ENCODE measurements at places on chromosomes 12 and 14. TPM values are rescaled to one million over a fixed set of nuclear protein-coding genes. Genes with fewer than 3 reads are reported as not detected.

GRCh38 chr14:77005559-77005958 is 22.9 kb downstream of the IRF2BPL start:
- no peak for DNase-seq

TRHDE gene
- not detected for polyA plus RNA-seq

DNA sequence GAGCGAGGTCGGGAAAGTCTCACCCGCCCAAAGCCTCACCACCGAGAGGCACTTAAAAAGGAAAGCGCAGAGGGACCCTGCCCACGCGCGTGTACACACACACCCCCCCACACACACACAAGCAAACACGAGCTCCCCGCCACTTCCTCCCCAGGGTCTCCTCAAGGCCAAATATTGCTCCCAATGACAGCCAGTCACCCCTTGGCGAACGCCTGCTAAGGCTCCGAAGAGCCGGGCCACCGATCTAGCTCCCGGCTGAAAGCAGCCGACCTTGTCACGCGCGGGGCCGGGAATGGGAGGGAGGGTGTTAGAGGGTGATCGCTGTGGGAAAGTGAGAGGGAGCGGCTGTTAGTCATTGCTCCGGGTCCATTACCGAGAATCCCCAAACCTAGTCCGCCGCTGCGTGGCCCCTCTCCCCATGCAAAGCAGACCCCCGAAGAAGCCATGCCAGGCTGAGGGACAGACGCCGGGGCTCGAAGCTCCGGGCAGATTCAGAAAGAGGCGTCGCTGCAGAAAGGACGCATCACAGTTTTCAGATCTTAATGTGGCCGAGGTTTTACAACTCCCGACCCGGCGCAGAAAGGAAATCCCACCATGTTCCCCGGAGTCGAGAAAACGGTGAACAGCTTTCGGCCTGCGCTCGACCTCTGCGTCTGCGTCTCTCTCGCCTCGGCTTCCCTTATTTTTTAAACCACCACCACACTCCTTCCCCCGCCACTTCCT is 2.6 kb downstream of the BMP4 start:
- DNase-seq = no peak

RNU4-1 gene
- polyA plus RNA-seq = not detected

GRCh38 chr12:41188058-41188840 is at the start of gene PDZRN4:
PDZRN4 (plus strand) TSS chr12:41188320.
- no peak for DNase-seq

SYT1 gene
- not detected for polyA plus RNA-seq

TTC6 gene
- polyA plus RNA-seq = not detected

GLI1 gene
- not detected for polyA plus RNA-seq

RNF212B gene
- not detected for polyA plus RNA-seq

GRCh38 chr12:94941440-94941862 is 62.0 kb downstream of the NDUFA12 start:
- peak; percentile 35 for DNase-seq

IL23A gene
- polyA plus RNA-seq = 40.1 TPM

ANKRD33 gene
- polyA plus RNA-seq = not detected

ORAI1 gene
- polyA plus RNA-seq = 186 TPM

GRCh38 chr12:62319058-62319457 is 58.9 kb downstream of the USP15 start:
- DNase-seq = no peak

GRCh38 chr12:48350249-48351021 is at the start of gene ZNF641:
ZNF641 (minus strand) TSS chr12:48350919; CDS start chr12:48348090, 2,829 bp downstream.
- peak; percentile 85 for DNase-seq

GRCh38 chr12:53060064-53060720 is 10.3 kb downstream of the TNS2 start:
- no peak for DNase-seq

GRCh38 chr12:27555925-27556778 is 32.1 kb downstream of the PPFIBP1 start:
- no peak for DNase-seq

SPX gene
- polyA plus RNA-seq = 0.63 TPM

SLCO1B3 gene
- not detected for polyA plus RNA-seq

CACNA2D4 gene
- polyA plus RNA-seq = 12.4 TPM

Data from CD4-positive, alpha-beta memory T cell (primary cell).